CD4-positive, alpha-beta T cell treated with Interferon alpha-2 for 1 hour (primary cell): ENCODE measurements at places on chromosomes 12 and 14.
A peak's percentile ranks its signal among the peaks of the same experiment; 100 is the strongest.

DNA sequence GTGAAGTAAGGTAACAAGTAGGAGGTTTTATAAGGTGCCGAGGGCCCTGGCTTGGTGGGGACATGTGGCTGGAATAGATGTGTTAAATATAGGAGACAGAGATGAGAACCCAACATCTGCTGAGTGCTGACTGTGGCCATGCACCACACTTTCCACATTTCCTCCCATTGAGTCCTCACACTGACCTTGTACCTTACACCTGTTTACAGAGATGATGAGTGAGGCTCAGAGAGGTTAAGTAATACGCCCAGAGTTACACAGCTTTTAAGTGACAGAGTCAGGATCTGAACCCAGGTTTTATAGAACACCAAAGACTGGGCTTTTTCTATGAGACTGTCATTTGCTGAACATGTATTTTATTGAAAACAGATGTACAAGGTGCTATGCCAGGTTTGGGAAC lies 70.8 kb upstream of the LTA4H start:
- DNase-seq = no peak

GRCh38 chr12:60263836-60264493 lies 668.1 kb downstream of the SLC16A7 start:
- no peak for DNase-seq

GRCh38 chr12:92332552-92332951 lies 186.9 kb upstream of the BTG1 start:
- DNase-seq = no peak

GRCh38 chr12:92802906-92803305 lies 100.1 kb downstream of the PLEKHG7 start:
- DNase-seq = no peak

GRCh38 chr12:110533607-110534006 lies 31.5 kb downstream of the RAD9B start:
- no peak for DNase-seq

- DNase-seq = no peak
Observed at GRCh38 chr12:110249716-110250225, 31.3 kb upstream of the ATP2A2 start.

- DNase-seq = peak; percentile 58
Observed at GRCh38 chr14:30521899-30522736, 36.8 kb upstream of the G2E3 start.

DNA sequence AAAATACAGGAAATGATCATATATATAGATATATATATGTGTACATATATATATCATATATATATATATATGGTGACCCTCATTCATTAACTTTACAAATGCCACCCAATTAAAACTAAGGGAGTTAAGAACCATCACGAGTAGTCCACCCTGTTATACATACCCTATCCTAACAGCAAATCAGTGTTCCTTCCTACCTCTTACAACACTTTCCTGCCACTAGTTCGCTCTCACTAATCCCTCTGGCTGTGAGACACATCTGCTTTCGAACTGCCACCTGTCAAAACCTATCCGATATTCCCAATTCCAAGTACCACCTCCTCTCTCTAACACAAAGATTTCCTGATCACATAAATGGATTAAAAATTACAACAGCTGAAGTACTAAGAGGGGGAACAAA lies 100.5 kb downstream of the EEA1 start:
- DNase-seq = no peak

GRCh38 chr14:104594310-104595046 lies 10.1 kb downstream of the TMEM179 start:
- DNase-seq = no peak

DNA sequence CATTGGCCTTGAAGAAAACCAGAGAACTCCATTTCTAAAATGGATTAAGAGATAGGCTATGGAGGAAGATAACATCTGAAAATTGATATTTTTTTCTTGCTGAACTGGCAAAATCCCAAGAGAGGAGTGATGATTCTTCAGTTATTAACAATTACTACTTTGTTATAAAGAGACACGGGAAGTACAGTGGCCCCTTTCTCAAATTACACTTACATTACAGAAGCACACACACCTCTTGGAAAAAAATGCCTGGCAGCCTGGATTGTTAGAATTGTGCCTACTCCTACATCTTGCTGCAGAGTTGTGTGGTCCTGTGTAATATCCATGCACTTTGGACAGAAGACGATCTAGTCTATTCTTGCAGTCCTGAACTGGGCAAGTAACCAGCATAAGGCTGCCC lies 71.7 kb downstream of the TGFB3 start:
- DNase-seq = no peak

- no peak for DNase-seq
Observed at GRCh38 chr14:91899806-91900205, 32.5 kb upstream of the TC2N start.

DNA sequence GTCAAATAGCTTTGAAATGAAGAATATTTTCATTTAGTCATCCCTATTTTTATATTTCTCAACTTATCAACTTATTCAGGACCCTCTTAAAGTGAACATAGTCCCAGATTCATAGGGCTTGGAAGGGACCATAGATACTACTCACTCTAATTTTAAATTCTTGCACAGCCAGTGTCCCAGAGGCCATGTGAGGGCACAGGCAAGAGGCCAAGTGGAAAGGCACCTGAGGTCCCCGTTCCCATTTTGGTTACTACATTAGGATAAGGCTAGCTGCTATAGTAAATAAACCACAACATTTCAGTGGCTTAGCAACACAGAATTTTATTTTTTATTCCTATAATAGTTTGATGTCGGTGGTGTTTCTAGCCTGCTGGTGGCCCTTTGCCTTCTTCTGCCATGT lies 227.8 kb downstream of the SPTSSA start:
- DNase-seq = no peak

- DNase-seq = peak; percentile 51
Observed at GRCh38 chr12:81644503-81644902, 114.6 kb downstream of the PPFIA2 start.

DNA sequence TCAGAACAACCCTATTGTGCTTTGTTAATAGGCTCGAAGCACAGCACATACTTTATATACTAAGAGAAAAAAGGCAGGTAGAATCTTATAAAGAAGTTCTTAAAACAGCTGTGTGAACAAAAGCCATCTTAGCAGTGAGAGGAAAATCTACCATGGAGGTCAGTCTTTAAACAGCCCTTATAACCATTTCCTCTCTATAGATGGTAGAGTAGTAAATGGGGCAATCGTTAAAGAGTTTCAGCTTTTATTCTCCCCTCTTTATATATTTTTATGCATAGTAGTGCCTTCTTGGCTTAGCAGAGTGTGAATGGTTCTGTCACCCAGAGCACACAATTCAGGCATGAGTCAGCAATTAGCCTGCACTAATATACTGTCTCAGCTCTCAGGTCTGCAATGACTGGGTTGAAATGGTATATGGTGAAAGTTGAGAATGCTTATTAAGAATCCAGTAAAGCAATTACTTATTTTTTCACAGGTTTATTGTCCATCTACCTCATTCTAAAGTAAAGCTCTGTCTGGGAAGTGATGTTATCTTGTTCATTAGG lies 305.0 kb downstream of the NELL2 start:
- DNase-seq = no peak

DNA sequence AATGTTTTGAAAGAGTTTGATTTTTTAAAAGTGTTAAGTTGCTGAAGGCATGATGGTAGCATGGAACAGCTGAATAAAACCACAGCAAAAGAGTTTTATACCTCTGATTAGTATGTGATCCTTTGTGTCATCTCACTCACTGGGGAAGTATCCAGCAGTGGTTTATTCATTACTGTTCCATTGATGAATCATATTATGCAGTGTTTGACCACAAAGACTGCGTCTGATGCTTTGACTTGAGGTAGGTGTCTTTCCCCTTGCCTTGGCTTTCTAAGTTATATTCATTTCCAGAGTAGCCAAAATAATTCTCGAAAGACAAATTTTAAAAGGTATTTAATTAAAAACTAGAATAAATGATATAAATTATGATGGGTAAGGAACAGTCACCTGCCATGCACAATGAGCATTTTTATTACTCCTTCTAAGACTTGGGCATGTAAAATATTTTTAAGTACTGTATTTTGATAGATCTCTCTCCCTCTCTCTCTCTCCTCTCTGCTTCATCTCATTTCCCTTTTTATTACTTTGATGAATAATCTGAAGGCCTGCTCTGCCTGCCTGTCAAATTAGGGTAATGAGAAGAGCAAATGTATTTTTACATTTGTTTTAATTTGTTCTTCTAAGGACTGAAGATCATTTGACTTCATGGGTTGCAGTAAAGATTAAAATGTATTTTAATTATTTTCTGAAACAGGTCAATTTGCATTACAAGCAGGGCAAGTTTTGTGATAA lies 164.9 kb downstream of the NAV3 start:
- DNase-seq = no peak

GRCh38 chr14:98035396-98035795 lies 1236.6 kb downstream of the BCL11B start:
- DNase-seq = no peak

- DNase-seq = no peak
Observed at GRCh38 chr14:58703161-58703506, 65.4 kb downstream of the DACT1 start.

DNA sequence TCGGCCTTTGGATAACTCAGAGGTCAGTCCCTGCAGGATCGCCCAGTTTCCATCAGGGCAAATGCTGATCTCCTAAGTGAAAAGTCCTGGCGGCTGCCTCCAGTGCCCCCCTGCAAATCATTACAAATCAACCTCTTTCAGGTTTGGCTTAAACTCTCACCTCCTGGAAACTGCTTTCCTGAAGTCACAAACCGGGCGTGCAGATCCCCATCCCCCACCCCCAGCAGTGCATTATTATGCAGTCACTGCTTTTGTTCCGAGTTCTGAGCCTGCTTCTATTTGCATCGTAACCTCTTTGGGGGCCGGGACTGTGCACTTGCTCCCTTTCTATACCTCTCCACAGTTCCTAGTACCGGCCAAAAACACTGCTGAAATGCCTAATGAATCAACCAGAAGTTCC lies at the start of gene USP44:
Gene USP44 (minus strand): TSS at position 172 of the 400 bp plus-strand sequence. CDS start 17,220 bp downstream, outside the sequence.
- no peak for DNase-seq

- DNase-seq = no peak
Observed at GRCh38 chr12:2531371-2531770, 263.4 kb upstream of the FKBP4 start.

- no peak for DNase-seq
Observed at GRCh38 chr12:116601933-116602810, 43.0 kb downstream of the MAP1LC3B2 start.

DNA sequence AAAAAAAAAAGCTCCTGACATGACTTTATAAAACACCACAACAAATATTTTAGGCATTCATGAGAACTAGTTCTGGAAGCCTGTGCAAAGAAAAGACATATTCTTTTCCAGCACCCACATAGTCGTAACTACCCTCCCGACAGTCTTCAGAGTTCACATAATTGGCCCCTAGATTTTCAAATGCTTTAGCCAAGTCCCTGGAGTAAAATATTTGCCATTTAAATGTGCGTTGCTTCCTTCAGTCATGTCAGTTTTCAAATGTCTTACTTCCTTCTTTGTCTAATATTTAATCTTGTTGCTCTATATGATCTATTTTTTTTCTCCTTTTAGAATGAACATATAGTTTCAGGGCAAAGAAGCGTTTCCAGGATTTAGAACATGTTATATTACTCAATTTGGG lies 66.8 kb upstream of the KRAS start:
- no peak for DNase-seq

GRCh38 chr12:122096591-122097149 lies 18.1 kb downstream of the MLXIP start:
- DNase-seq = no peak

GRCh38 chr12:5899675-5900074 lies 45.4 kb downstream of the ANO2 start:
- no peak for DNase-seq
